M059J (cell line): ENCODE measurements at places on chromosomes 6 and 20. TPM values are rescaled to one million over a fixed set of nuclear protein-coding genes. Genes with fewer than 3 reads are reported as not detected.

DNA sequence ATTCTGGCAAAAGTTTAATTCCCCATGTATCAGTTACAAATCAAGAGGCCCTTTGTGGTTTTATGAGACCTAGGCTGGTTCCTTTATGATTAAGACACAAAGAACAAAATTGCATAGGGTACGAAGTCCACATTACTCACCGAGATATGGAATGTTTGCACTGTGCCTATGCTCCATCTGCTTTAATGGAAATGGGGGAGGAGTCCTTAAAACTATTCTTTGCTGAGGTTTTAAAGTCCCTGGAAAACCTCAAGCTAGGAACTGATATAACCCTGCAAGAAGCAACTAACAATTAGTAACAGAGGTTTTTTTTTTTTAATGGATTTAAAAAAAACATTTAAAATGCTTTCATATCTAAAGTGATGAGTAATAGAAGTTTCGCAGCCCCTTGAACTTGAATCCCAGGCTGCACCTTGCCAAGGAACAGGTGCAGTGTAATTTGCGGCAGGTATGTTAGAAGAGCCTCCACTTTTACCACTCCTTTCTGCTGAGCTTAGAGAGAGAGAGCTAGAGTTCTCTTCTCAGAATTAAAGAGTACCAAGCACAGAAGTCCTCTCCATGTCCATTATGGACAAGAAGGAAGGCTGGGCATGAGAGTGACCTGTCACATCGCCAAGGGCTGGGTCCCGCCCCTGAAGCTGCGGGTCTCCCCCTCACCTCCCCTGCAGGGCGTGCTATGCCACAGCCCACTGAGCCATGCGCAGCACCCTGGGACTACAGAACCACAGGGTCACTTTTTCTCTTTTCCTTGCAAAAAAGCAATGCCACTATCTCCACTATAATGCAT lies 2.3 kb downstream of the SERPINB1 start:
- peak; percentile 31 for DNase-seq

GRCh38 chr6:167399051-167399387 lies 74.1 kb downstream of the TTLL2 start:
- no peak for DNase-seq

DNA sequence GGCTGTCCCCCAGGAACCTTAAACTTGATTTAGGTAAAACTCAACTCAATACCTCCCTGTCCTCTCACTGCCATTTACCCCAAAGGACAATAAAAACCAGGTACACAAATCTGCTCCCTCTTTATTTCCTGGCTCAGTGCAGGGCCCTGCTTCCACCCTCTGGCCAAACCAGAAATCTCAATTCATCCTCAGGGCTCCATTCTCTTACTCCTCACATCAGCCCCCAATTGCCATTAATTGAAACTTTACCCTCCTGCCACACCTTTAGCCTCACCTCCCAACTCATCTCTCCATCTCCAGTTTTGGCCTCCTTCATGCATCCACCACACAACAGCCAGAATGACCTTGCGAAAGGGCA lies 10.5 kb downstream of the ZBTB2 start:
- no peak for DNase-seq

DNA sequence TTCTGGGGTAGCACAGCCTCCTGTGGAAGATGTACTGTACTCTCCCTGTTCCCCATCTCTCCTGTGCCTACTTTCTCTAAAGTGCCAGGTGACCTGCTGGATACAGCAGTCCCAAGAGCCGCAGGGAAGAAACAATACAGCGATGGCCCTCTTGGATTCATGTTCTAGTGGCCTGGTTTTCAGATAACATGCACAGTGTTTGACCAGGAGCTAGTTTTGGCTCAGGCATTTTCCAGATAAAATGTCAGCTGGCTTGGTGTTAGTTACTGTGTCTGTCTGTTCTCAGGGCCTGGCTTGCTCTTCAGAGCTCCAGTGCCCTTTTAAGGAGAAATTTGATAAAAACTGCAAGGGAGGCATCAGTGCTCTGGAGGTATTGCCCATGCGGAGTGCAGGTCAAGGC lies 41.3 kb downstream of the GABRR2 start:
- no peak for DNase-seq

DNA sequence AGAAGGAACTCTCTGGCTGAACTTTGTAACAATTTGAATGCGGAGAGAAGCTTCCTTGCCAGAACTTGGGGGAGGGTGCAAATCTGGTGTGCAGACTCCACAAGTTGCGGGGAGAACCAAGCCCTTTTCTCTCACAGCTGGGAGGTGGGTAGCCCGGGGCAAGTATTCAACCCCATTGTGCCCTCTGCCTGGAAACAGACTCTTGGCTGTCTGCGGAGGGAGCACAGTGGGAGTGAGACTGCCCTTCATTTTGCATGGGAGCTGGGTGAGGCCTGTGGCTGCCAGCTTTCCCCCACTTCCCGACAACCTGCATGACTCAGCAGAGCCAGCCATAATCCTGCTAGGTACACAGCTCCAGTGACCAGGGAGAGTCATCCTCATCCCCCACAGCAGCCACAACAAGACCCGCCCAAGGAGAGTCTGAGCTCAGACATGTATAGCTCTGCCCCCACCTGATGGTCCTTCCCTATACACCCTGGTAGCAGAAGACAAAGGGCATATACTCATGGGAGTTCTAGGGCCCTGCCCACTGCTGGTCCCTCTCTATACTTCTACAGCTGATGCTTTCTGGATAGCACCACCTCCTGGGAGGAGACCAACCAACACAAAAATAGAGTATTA lies 29.4 kb upstream of the TPD52L1 start:
- DNase-seq = peak; percentile 93

Gene ZNF831
- total RNA-seq = not detected in 2 replicates
